ENCODE measurements at places on chromosomes 1 and 21. TPM values are rescaled to one million over a fixed set of nuclear protein-coding genes. Genes with fewer than 3 reads are reported as not detected.

The CRP gene
- not detected for total RNA-seq

The MYCL gene
- total RNA-seq: 1.1 TPM

The GLIS1 gene
- 0.12 TPM for total RNA-seq

The CD1C gene
- total RNA-seq: not detected

The KCNN3 gene
- 0.03 TPM for total RNA-seq

The PDE9A gene
- 1.2 TPM for total RNA-seq

The SPOCD1 gene
- total RNA-seq: 3.9 TPM

The SH3BGR gene
- total RNA-seq: 1.3 TPM

The BEND5 gene
- total RNA-seq: not detected

The CFHR4 gene
- not detected for total RNA-seq

The FCRL4 gene
- total RNA-seq: not detected

The ANXA9 gene
- total RNA-seq: 0.95 TPM

The DEDD gene
- 30.9 TPM for total RNA-seq

The MTARC1 gene
- total RNA-seq: 9.4 TPM

The HTR6 gene
- total RNA-seq: 0.18 TPM

The CYP4Z1 gene
- not detected for total RNA-seq

The COL24A1 gene
- not detected for total RNA-seq

The RGS16 gene
- total RNA-seq: 0.18 TPM

The SDHB gene
- 109 TPM for total RNA-seq

The GNAT2 gene
- total RNA-seq: 0.09 TPM

The MXRA8 gene
- total RNA-seq: 0.25 TPM

The BARHL2 gene
- total RNA-seq: not detected

The LRRC38 gene
- total RNA-seq: not detected

The ZYG11B gene
- 7.3 TPM for total RNA-seq

The AMY2B gene
- 0.45 TPM for total RNA-seq

The DFFA gene
- total RNA-seq: 22.2 TPM

The EPB41 gene
- 5.1 TPM for total RNA-seq

The PLA2G5 gene
- total RNA-seq: not detected

The C1orf115 gene
- 4.6 TPM for total RNA-seq

The GRIK3 gene
- total RNA-seq: not detected

The GJA8 gene
- total RNA-seq: not detected

The TMEM51 gene
- 28.6 TPM for total RNA-seq

The DDX59 gene
- 11.0 TPM for total RNA-seq
